Glomerular endothelial cell (primary cell): ENCODE measurements at places on chromosomes 5 and 9.

DNA sequence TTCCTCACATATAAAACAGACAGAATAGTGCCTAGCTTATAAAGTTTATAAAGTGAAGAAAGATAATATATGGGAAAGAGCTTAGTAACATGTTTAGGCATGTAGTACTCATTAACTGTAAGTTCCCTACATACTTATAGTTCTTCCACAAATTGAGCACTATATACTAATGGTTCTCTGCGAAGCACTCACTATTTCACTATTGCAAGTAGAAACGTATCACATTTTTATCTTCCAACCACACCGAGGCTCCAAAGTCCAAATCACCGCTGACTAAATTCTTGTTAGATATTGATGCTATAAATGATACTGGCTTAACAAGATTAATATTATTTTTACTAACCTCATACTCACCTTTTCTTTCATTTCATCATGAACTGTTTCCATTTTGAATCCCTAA is 61.0 kb downstream of the FBXW11 start:
- DNase-seq: no peak

DNA sequence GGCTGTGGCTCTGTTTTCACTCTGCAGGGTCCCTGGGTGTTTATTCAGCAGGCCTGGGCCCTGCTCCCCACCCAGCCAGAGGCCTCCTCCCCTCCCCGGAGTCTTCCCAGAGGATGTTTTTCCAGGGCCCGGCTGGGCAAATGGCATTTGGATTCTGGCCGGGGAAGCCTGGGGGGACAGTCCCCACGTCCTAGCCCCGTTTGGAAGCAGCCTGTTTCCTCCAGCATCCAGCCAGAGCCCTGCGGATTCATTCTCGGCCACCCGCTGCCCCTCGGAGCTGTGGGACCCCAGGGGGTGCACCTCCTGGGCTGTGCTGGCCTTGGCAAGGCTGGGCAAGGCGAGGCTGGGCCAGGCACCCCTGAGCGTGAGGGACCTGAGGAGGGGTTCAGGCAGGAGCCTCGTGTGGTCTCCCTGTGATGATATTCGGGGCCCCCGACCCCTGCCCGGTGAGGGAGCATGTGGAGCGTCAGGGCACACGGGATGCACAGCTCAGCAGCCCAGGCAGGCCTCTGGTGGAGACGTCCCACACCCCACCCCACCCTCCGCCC is 48.8 kb upstream of the EGFL7 start:
- DNase-seq: no peak

- DNase-seq: no peak
Observed at GRCh38 chr5:172474293-172474692, 20.0 kb upstream of the SH3PXD2B start.

- no peak for DNase-seq
Observed at GRCh38 chr5:154059039-154059430, 20.3 kb downstream of the MFAP3 start.
